Activated T-helper 1 cell treated with anti-CD3 and anti-CD28 coated beads, Interleukin-2, amount 50 U/mL, for 16 hours (primary cell): ENCODE measurements at places on chromosomes 1 and 21.

DNA sequence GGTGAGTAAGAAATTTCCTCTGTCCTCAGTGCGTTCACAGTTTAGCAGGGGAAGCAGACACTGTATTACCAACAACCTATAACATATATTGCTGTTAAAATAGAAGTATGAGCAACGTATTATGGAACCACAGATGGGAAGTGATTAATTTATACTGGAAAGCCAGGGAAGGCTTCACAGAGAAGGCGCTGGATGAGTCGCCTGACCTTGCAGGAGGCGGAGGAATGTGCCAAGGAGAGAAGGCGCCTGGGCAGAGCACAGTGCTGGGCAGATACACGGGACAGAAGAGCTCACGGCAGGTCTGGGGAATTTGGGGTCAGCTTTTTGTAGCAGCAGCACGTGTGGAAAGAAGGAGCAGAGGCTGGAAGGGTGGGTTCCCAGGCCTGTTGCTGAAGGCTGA, 116.3 kb downstream of the DHRS3 start:
- DNase-seq: no peak

- DNase-seq: no peak
Measured at GRCh38 chr1:107976431-107976830, 11.5 kb upstream of the VAV3 start.

GRCh38 chr1:67290236-67290635, 17.4 kb upstream of the IL12RB2 start:
- no peak for DNase-seq

GRCh38 chr21:45379171-45379900, 25.6 kb upstream of the COL18A1 start:
- no peak for DNase-seq

- no peak for DNase-seq
Measured at GRCh38 chr1:248812736-248813425, 12.8 kb downstream of the SH3BP5L start.

DNA sequence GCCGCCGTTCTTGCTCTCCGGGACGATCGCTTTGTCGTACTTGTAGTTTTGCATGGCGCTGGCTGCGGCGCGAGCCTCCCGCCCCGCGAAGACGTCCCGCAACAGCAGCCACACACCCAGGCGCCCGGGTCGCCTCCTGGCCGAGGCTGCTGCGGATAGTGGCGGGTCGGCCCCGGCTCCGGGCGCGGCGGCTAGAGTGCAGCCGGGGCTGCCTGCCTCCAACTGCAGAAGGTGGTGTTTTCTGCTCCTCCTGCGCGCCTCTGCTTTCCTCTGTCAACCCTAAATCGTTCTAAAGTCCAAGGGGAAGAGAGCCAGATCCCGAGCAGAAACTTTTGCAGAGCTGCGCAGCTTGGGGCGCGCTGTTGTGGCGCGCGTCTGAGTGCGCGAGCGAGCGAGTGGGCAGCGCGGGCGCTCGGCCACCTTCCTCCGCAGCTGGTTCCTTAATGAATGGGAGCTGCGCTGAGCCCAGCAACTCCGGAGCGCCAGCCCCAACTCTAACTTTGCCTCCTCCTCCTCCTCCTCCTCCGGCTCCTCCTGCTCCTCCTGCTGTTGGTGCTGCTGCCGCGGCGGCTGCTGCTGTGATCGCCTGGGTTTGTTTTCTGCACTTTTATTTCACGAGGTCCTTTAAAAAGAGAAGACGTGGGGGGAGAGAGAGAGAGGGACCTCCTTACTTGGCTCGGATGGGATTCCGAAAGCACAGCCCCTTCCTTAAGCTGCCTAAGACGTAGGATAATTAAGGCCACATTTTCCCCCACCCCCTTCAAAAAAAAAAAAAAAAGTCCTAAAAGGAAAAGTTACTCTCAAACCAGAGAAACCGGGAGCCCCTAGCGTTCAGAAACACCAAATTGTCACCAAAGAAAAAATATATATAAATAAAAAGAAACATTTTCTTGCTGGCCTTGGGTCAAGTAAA, at the start of gene PLPP3:
Gene PLPP3, minus strand, starts transcription at position 601 of the 913 bp plus-strand sequence. Its CDS starts 547 bp downstream, at position 54.
- DNase-seq: no peak

- DNase-seq: no peak
Measured at GRCh38 chr1:169330927-169331326, 36.7 kb downstream of the NME7 start.

GRCh38 chr1:109283748-109284600, 1.0 kb upstream of the PSRC1 start:
- DNase-seq: no peak

GRCh38 chr1:233005156-233005555, 54.7 kb downstream of the NTPCR start:
- DNase-seq: no peak

GRCh38 chr1:155160128-155160527, 13.0 kb downstream of the KRTCAP2 start:
- DNase-seq: no peak

DNA sequence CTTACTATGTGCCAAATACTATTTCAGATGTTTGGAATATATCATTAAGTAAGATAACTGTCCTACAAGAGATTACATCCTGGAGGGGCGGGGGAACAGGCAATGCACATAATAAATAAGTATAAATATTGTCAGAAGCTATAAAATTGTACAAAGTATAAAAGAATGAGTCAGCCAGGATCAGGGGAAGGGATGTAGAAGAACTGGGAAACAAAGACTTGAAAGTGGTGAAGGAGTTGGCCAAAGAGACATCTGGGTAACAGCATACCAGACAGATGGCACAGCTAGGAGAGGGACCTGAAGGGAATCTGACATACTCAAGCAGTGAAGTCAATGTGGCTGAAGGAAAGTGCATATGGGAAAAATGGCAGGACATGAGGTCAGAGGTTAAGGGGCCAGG, 53.9 kb downstream of the CYYR1 start:
- no peak for DNase-seq

DNA sequence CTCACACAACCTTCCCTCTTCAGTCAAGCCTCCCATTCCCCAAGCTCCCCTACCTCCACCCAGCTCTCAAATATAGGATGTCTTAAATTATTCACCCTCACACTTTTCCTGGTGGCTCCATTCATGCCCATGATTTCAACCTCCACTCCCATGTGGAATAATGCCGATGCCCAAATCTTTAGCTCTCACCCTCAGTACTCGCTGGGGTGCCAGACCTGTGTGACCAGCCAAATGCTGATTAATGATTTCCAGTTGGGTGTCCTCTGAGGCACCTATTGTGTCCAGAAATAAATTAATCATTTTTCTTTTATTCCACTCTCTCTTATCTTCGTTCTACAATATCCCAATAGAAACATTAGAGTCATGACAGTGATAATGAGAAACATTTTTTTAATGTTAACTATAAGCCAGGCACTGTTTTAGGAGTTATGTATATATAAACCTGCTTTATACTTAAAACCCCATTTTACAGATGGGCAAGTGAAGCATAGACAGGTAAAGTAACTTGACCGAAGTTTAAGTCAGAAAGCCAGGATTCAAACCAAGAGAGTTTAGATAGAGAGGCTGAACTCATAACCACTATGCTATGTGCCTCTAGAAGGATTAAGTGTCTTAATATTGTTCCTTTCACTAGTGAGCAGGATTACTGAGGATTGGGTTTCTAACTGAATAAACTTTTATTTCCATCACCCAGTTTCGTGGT, 209.7 kb downstream of the DUSP10 start:
- DNase-seq: no peak

- DNase-seq: no peak
Measured at GRCh38 chr1:209160230-209160629, 423.3 kb upstream of the CAMK1G start.

DNA sequence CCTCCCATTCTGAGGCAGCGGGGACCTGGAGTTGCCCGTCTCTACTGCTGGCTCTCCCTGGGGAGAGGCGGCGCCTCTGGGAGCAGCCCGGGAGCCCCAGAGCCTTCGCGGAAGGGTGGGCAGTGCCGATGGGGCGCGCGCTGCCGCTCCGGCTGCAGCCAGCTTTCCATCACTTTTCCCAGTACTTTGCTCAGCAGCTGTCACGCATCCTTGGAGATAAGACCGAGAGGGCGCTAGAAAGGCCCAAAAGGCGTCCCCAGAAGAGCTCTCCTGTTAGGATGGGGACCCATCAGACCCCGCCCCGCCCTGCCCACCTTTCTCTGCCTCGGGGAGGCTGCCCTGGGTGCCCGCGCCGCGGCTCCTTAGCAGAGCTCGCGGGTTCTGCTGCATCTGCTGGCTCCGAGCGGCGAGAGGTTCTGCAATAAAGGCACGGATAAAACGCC, 534 bp downstream of the KCNH1 start:
- no peak for DNase-seq

- DNase-seq: no peak
Measured at GRCh38 chr21:33025106-33025488, 638 bp upstream of the OLIG2 start.

DNA sequence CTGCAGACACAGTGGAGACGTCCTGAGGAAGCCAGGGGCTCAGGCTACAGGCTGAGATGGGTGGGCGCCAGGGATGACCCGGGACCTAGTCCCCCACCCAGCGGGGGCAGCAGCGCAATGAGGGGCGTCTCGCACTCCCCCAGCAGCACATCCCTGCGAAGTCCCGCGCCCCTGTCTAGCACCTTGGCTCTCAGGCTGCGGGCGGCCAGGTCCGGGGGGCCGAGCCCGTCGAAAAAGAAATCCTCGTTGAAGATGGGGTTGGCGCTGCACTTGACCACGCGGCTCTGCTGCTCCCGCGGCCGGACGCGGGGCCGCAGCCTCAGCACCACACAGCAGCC, 1.8 kb downstream of the C2CD4D start:
- no peak for DNase-seq

- no peak for DNase-seq
Measured at GRCh38 chr1:108521990-108522393, 37.9 kb upstream of the EEIG2 start.

- no peak for DNase-seq
Measured at GRCh38 chr1:180158149-180159147, 3.8 kb downstream of the QSOX1 start.

GRCh38 chr1:180145446-180145845, 9.2 kb upstream of the QSOX1 start:
- DNase-seq: no peak

DNA sequence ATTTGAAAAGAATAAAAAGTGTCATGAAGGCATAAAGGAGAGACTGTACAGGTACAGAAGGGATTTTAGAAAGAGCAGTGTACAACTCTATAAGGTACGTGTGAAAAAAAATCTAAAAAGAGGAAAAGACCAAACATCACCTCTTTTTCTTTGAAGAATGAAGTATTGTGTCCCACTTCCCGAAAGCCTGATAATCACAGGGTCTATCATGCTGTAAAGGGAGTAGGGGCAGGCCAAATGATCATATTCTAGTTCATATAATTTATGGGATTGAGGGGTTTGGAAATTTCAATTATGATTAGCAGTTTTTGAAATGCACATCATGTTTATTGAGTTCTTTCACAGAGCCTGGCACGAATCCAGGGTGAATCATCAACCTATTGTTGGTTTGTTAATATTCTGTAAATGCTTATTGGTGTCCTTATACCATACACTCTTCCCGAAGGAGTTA, 910 bp upstream of the RERE start:
- no peak for DNase-seq

DNA sequence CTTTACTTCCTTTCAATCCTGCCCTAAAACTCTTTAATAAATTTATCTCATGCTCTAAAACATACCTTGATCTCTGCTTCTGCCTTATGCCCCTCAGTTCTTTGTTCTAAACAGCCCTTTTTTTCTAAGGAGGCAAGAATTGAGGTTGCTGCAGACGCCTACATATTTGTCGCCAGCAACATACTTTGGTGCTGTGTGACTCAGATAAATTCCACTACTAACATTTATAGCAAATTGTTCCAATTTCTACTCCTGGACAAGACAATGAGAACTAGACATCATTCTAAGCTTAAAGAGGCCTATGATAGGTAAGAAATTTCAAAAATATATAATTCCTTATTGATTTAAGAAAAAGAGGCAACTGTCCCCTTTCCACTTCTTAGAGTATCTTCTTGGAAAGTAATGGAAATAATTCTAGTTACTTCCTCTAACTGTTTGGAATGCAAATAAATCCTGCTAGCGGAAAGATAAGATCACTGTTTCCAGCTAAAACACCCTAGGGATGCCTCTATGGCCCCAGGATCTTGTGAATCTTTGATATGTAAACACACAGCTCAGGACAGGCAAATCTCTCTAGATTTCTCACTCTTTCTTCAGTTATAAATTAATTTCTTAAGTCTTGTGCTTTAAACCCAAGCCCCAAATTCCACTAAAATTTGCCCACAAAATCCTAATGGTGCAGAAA, 869.1 kb downstream of the KCNT2 start:
- DNase-seq: no peak

- DNase-seq: no peak
Measured at GRCh38 chr1:151047591-151047924, at the start of gene C1orf56. TSS of gene C1orf56 (plus strand) at chr1:151047751. CDS start at chr1:151047848, 97 bp downstream.
